ENCODE measurements at places on chromosomes 1 and 21. TPM values are rescaled to one million over a fixed set of nuclear protein-coding genes. Genes with fewer than 3 reads are reported as not detected.

DNA sequence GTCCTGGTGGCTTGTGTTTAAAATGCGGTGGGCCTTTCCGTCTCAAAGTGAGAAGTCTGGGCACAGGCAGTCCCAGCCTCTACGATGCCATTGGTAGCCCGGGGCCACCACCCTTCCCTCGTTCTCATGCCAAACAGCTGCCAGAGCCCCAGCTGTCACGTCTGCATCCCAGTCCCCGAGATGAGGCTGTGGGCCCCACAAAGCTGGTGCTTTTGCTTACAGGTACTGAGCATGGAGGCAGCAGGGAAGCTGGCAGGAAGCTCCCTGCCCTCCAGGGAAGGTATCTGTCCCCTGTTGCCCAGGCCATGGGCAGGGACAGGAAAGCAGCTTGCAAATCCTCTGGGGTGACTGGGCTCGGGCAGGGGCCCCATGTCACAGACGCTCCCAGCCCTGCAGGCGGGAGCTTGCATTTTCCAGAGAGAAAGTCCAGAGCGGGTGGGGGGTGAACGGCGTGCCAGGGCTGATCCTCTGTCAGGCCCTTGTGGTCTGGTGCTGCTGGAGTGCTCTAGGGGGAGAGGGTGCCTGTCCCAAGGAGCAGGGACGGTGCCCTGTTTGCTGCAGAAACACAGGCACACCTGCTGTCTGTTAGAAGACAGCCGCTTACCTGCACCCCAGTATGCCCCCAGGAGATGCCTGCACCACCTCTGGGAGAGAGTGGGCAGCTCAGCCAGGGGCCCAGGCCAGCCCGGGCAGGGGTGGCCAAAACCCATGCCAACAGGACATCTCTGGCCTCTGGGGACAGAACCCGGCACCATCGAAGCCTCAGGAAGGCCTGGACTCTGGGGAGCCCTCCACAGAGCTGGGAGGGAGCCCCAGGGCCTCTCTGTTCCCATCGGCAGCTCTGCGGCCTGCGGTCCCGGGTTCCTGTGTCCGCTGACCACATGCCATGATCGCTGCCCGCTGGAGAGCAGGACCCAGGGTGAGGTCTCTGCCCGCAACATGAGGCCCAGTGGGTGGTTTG is 45.9 kb downstream of the SLX9 start:
- no peak for DNase-seq
- no peaks in the 10 kb centered on the region for H3K36me3 ChIP-seq
- H3K27ac ChIP-seq: peak overlapping the region; percentile 16

GRCh38 chr1:2642560-2643413 is 10.0 kb upstream of the MMEL1 start:
- H3K27me3 ChIP-seq: no peaks in the 10 kb centered on the region
- no peaks in the 10 kb centered on the region for H3K36me3 ChIP-seq
- H3K27ac ChIP-seq: peak overlapping the region; percentile 88
- DNase-seq: peak; percentile 90
- H3K4me1 ChIP-seq: peaks cover 26% of the 10 kb centered on the region

DNA sequence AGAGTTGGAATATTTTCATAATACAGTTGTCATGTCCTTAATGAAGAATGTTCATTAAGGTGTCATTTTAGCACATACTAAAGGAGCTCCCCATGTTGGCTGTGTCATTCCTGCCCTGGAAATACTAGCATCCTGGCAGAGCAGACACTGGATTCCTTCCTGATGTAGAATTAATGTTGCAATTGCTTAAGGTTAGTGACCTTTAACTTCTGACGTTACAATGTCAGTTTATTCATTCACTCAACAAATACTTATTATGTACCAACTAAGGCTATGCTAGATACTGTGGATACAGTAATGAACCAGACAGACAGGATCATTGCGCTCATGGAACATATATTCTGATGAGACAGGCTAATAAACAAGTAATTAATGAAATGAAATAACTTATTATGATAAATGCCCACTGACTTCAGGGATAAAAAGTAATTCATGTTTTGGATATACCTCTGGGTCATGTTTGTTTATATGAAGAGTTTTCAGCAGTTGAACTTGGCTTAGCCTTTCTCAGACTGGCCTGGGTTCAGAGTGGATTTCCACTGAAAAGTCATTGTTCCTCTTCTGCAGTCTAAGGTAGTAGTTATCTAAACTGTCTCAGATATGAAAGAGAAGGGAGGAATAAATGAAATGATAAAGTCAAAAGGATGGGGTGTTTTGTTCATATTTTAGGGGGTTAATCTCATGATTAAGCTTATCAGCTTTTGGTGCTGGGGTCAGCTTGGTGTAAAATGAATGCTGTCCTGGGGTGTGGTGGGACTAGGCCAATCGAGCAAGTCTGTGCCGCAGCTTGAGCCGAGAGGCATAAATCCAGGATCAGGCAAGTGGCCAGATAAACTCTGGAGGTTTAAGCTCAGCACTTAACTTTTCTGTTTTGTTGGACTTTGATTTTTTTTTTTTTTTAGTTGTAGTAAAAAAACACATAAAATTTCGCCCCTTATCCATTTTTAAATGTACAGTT is 43.3 kb upstream of the KCNQ4 start:
- peak overlapping the region; percentile 14 for H3K27ac ChIP-seq
- H3K27me3 ChIP-seq: no peaks in the 10 kb centered on the region
- peaks cover 8% of the 10 kb centered on the region for H3K4me1 ChIP-seq
- DNase-seq: no peak
- peaks cover 45% of the 10 kb centered on the region for H3K36me3 ChIP-seq
- H3K4me3 ChIP-seq: no peak overlapping the region

GRCh38 chr1:153415850-153416570 is at the start of gene S100A7A:
Gene S100A7A, plus strand, starts transcription at chr1:153416520. Its CDS starts 1,563 bp downstream, at chr1:153418083.
- no peak within 1 kb of the TSS for H3K4me3 ChIP-seq
- H3K27ac ChIP-seq: no peak within 1 kb of the TSS
- H3K27me3 ChIP-seq: no peaks in the 10 kb centered on the region
- DNase-seq: no peak

DNA sequence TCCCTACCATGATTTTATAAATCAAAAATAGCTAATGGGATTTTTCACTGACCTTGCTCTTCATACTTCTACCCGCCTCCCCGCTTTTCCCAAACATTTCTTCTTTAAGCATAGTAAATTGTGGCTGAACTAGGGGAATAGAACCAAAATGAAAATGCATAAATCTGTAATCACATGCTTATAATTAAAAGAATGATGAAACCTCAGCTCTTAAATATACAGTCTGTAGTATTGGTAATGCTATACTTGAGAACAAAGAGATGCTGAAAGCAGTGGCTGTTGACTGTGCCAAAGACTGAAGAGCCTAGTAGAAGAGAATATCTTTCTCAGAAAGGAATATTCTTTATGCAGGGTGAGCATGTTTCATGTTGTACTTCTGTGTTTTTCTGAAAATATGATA is 249.1 kb downstream of the GREM2 start:
- no peak overlapping the region for H3K27ac ChIP-seq
- no peak for DNase-seq
- no peaks in the 10 kb centered on the region for H3K4me1 ChIP-seq
- no peaks in the 10 kb centered on the region for H3K36me3 ChIP-seq
- no peak overlapping the region for H3K4me3 ChIP-seq

DNA sequence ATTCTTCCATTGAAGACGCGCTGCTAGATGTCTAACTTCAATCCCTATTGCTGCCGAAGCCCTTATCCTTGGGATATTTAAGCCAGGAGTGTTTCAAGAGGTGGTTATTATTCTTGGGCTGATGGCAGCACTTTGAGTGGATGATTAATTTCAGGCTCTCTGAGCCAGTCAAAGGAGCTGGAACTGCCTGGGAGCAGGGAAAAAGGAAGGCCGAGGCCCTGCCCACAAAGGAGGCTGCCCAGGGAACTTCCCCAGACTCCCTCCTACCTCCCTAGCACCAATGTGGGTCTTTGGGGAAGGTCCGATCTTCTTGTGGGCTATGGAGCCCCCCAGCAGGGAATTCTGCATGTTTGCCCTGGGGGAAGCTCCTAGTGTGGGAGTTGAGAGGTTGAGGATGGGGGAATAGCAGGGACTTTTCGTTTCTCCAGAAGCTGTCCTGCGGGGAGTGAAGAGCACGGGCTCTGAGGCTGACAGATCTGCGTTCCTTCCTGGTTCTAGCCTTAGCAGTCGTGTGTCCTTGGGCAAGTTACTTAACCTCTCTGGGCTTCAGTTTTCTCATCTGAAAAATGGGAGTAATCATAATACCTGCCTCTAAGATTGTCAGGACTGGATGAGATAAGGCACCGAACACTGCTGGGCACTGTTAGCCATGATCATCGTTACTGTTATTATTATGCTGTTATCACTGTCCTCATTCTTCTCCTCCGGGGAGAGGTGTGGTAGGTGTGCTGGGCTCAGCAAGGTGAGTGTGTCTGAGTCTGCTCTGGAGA is 6.3 kb downstream of the KCNQ4 start:
- H3K36me3 ChIP-seq: no peaks in the 10 kb centered on the region
- peaks cover 9% of the 10 kb centered on the region for H3K4me1 ChIP-seq
- no peak for DNase-seq
- no peak overlapping the region for H3K27ac ChIP-seq

Gene AADACL4
- not detected for total RNA-seq

Gene STPG1
- not detected for total RNA-seq

GRCh38 chr1:53616927-53617326 is 122.0 kb downstream of the GLIS1 start:
- H3K4me3 ChIP-seq: no peak overlapping the region
- no peaks in the 10 kb centered on the region for H3K4me1 ChIP-seq
- H3K27ac ChIP-seq: no peak overlapping the region
- no peaks in the 10 kb centered on the region for H3K36me3 ChIP-seq

DNA sequence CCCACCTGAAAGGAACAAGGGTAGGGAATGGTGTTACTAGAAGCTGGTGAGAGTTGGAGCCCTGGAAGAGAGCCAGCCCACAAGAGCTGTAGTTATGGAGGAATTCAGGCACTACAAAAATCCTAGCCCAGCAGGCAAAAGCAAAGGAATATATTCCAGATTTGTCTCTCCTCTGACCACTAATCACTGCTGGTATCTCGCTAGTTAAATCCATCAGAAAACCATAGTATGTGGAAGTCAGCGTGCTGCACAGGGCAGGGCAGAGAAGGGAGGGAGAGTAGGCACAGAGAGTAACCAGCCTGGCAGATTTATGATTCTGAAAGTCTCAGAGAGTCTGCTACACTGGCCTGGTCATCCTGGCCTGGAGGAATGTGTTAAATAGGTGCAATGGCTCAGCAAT is 88.6 kb downstream of the SELENOF start:
- no peak overlapping the region for H3K27ac ChIP-seq
- no peaks in the 10 kb centered on the region for H3K4me1 ChIP-seq
- H3K27me3 ChIP-seq: no peaks in the 10 kb centered on the region
- DNase-seq: peak; percentile 17

Gene PTGFR
- 0.89 TPM for total RNA-seq

- H3K4me1 ChIP-seq: no peaks in the 10 kb centered on the region
- no peak overlapping the region for H3K4me3 ChIP-seq
- DNase-seq: no peak
- no peak overlapping the region for H3K27ac ChIP-seq
- H3K27me3 ChIP-seq: no peaks in the 10 kb centered on the region
Measured at GRCh38 chr1:241464985-241465384, 54.6 kb downstream of the FH start.

DNA sequence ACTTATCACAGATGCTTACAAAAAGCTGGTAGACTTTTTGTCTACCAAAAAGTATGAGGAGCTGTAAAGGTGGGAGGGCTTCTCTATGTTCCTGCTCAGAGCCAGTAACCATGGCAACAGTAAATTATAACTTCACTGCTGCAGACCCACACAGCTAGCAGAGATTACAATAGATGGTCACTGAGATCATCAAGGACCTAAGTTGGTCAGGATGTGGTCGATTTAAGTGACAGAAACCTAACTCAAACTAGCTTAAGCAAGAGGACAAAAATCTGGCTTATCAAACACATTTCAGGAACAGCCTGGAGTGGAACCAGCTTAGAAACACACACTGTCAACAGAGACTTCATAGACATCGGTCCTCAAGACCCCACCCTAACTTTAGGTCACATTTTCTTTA is 113.4 kb upstream of the ATP1A1 start:
- DNase-seq: no peak
- peaks cover 33% of the 10 kb centered on the region for H3K4me1 ChIP-seq
- H3K4me3 ChIP-seq: no peak overlapping the region
- no peaks in the 10 kb centered on the region for H3K36me3 ChIP-seq

Gene BRDT
- not detected for total RNA-seq

Gene AHDC1
- total RNA-seq: 35.7 TPM

Gene FAM72C
- total RNA-seq: not detected

Gene LENEP
- total RNA-seq: 11.6 TPM

DNA sequence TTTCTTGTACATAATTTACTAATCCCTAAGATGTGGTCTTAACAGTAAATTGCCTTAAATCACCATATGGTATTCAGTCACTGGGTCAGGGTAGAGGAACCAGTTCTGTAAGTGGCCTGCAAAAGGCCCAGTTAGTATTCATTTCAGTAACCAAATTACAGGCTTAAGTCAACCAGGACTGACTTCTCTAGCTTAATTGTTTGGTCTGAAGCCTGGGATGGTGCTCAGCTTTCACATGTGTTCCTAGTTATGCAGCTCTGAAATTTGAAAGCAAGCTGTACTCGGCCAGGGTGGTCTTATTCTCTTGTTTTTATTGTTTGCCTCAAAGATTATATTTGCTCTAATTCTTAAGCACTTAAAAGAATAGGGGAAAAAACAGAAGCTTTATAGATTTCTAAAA is 144.6 kb downstream of the MAGI3 start:
- DNase-seq: no peak
- no peak overlapping the region for H3K27ac ChIP-seq
- no peaks in the 10 kb centered on the region for H3K36me3 ChIP-seq
- no peaks in the 10 kb centered on the region for H3K27me3 ChIP-seq

- H3K27ac ChIP-seq: peak overlapping the region; percentile 95
- peaks cover 36% of the 10 kb centered on the region for H3K36me3 ChIP-seq
- DNase-seq: peak; percentile 61
- peaks cover 42% of the 10 kb centered on the region for H3K4me1 ChIP-seq
Measured at GRCh38 chr1:152034654-152035538, 1.9 kb downstream of the S100A11 start.

Gene SLFNL1
- total RNA-seq: not detected

DNA sequence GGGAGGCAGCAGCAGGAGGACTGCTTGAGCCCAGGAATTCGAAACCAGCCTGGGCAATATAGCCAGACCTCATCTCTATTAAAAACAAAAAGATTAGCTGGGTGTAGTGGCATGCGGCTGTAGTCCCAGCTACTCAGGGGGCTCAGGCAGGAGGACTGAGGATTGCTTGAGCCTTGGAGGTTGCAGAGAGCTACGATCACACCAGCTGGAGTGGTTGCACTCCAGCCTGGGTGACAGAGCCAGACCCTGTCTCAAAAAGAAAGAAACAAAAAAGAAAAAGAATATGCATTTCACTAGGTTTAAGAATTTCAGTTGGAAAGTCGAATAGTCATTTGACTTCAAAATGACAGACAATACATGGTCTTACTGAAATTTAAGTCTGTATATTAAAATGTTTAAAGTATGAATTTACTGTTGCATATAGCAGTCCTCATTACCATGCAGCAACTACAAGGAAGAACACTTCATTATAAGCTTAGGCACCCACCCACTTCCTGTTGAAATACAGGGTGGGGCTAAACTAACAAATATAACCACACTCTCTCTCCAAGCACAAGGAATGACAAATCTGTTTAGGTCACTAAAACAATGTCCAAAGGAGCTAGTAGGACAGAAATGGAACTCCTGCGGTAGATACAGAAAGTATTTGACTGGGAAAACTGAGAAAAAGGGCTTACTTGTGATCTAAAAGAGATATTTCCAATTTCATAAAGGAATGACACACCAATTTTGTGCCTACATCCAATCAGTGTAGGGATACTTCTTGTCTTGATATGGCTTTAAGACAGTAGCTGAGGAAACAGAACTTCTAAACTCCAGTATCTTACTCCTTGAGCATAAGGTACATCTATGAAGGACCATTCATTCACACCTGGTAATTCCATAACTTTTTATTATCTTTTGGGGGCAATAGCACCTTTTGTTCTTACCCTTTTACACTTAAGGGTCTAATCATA is 44.1 kb downstream of the GPR3 start:
- H3K4me3 ChIP-seq: no peak overlapping the region
- peaks cover 85% of the 10 kb centered on the region for H3K4me1 ChIP-seq
- no peaks in the 10 kb centered on the region for H3K27me3 ChIP-seq
- DNase-seq: peak; percentile 86
- H3K36me3 ChIP-seq: peaks cover 8% of the 10 kb centered on the region
- peak overlapping the region; percentile 81 for H3K27ac ChIP-seq
